ENCODE measurements at places on chromosomes 6 and 20.

DNA sequence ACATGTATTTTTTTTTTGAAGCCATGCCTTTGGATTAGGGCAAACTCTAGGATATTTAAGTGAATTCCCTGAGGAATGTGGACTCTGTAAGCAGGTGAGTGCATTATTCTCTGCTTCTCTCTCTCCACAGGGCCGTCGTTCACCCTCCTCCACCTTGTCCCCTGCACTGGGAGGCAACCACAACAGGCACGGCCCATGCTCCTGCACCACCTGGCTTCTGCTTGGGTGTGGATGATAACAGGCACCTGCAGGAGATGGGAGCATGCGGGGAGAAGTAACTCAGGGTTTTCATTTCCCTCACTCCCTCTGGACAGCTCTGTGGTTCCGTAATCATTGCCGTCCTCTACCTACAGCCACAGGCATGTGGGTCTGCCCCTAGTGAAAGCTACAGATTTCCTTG lies 43.4 kb downstream of the HLA-C start:
- no peak for DNase-seq

DNA sequence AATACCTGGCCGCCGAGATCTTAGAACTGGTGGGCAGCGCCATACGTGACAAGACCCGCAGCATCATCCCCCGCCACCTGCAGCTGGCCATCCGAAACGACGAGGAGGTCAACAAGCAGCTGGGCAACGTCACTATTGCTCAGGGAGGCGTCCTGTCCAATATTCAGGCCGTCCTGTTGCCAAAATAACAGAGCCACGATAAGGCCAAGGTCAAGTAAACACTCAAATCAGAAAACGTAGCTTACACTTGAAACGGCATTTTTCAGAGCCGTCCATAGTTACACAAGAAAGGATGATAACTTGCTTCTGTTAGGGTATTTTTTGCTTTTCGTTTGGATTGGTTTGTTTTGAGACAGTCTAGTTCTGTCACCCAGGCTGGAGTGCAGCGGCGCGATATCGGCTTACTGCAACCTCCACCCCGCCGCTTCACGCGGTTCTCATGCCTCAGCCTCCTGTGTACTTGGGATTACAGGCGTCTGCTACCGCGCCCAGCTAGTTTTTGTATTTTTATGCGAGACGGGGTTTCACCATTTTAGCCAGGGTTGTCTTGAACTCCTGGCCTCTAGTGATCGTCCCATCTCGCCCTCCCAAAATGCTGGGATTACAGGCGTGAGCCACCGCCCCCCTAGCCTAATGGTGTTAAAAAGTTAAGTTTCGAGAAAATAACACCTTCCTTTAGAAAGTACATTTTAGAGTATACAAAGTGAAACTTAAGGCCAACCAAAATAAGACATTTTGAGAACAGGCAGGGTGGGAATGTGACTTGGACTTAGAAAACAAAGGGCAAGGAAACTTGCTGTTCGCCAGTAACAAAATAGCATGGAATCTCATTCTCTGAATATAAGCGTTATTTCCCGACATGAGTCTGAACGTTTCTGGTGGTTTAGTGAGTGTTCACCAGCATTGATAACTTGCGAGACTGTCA lies 42.8 kb upstream of the HFE start:
- peak; percentile 72 for DNase-seq

GRCh38 chr20:45098103-45098773 lies 2.7 kb downstream of the KCNS1 start:
- DNase-seq: no peak

- DNase-seq: no peak
These were observed 290.8 kb downstream of the ZNF217 start for GRCh38 chr20:53302695-53303412.

GRCh38 chr6:11495565-11496145 lies 41.9 kb upstream of the TMEM170B start:
- no peak for DNase-seq

- DNase-seq: peak; percentile 36
These were observed 9.4 kb downstream of the TREML2 start for GRCh38 chr6:41191569-41191968.

- DNase-seq: no peak
These were observed 12.2 kb downstream of the SAYSD1 start for GRCh38 chr6:39102821-39103136.

GRCh38 chr6:131244942-131245341 lies 109.7 kb downstream of the AKAP7 start:
- DNase-seq: no peak

DNA sequence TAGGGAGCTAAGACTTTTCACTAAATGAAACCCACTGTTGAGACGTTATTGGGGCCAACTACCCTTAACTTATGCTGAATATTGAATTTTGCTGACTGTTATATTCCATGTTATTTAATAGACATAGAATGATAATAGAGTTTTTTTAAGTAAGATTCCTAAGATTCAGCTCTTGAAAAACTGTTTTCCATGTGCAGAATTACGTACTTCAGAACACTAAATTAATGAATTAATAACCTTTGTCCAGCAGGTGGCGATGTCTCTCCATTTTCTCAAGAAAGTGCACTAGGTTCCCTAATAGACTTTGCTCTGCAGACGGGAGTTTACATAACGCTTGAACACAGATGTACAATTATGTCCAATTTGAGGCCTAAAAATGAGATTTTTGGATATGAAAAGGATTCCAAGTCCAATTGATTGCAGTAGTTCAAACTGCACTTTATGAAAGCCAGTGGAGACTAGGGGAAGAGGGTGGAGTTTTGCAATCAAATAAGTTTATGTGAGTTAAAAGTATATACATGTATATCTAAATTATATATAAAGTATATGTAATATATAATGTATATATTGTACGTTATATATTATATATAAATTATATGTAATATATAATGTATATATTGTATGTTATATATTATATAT lies 282.1 kb downstream of the UST start:
- peak; percentile 94 for DNase-seq

- no peak for DNase-seq
These were observed 19.8 kb upstream of the LMBRD1 start for GRCh38 chr6:69816569-69816968.
